ENCODE measurements at places on chromosomes 7 and 10.

DNA sequence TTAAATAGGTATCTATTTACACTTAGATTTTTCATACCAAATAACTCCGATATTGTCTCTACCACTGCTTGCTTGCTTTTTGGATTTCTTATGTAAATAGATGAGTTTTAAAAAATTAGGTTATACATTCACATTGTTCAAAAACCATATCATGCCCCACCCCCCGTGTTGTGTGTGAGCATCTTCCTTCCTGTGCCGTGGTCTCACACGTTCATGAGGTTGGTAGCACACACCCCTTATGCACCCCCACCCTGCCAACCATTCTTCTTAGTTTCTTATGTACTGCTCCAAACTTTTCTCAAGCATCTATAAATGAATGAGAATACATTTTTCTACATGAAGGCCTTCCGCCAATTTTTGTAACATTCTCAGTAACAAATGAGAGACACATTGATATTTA is 115.6 kb downstream of the FANK1 start:
- no peak for DNase-seq

DNA sequence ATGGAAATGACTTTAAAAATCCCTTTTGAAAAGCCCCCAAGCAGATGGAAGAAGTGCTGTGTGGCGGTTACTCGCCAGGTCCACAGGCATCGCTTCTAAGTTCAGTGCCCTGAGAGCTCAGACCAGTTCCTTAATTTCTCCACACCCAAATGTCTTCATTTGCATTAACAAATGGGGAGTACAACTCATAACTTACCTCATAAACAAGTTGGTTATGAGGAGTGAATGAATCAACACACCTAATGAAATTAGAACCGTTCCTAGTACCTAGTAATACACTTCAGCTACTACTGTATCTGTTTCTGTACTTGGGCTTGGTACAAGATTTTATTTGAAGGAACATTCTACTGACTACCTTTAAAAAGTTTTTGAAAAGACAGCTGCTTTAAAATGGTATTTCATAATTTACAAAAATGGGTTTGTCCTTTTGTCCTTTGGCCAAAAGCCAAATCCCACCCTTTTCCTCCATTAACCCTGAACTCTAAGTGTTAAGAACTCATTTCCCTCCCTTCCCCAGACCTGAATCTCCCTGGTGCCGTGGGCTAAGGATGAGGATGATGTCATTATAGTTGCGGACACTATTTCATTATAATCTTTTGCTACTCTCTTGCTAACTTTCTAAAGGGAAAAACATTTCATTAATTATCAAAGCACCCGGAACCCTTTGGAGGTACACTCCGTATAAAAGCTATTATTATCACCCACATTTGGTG is 221.5 kb upstream of the CELF2 start:
- no peak for DNase-seq

DNA sequence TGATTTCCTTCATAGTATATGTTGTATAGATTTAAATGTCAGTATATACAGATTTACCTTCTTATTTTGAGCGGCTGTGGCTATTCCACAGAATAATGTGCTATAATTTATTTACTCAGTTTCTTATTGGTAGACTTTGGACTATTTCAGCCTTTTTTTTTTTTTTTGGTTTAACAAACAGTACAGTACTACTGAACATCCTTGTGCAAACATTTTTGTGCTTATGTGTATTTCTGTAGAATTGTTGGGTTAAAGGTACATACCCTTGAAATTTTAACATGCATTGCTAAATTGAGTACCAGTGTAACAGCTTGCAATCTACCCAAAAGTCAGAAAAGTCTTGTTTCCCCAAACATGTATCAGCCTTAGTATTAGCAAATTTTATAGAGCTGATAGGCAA is 68.8 kb downstream of the HHEX start:
- no peak for DNase-seq

DNA sequence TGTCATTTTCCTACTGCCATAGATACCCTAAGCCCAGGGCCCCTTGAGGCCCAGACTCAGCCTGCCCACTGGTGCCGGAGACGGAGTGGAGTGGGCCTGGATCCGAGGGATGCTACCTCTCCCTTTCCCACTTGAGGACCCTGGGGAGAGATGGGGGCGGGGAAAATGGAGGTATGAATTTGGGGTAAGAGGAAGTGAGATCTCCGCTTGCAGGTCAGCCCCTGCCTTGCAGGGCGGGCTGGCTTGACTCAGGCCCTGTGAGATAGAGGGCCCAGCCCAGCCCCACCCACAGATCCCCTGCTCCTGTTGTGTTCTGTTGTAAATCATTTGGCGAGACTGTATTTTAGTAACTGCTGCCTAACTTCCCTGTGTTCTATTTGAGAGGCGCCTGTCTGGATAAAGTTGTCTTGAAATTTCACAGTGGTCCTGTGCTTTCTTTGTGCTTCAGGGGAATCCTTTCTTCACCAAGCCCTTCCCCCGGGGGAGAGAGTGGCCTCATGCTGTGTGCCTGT is 13.2 kb downstream of the YKT6 start:
- no peak for DNase-seq

DNA sequence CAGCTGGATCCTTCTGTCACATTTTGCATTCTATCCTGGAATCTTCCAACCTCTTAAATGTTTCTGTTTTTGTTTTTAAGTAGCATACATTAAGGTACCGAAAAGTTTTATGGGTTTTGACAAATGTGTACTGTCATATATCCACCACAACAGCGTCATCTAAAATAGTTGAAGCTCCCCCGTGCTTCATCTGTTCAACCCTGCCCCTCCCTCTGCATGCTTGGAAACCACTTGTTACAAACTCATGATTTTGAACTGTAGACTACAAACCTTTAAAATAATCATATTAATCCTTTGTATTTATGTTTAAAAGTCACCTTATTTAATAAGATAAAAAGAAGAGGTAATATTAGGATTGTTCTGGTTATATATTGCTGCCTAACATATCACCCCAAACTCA is 182.8 kb upstream of the SMIM30 start:
- DNase-seq: no peak

- DNase-seq: no peak
Measured at GRCh38 chr10:63200431-63200830, 67.3 kb downstream of the NRBF2 start.

- no peak for DNase-seq
Measured at GRCh38 chr10:91146146-91146545, 74.3 kb upstream of the PCGF5 start.

- no peak for DNase-seq
Measured at GRCh38 chr7:35555386-35555785, 139.5 kb downstream of the HERPUD2 start.

DNA sequence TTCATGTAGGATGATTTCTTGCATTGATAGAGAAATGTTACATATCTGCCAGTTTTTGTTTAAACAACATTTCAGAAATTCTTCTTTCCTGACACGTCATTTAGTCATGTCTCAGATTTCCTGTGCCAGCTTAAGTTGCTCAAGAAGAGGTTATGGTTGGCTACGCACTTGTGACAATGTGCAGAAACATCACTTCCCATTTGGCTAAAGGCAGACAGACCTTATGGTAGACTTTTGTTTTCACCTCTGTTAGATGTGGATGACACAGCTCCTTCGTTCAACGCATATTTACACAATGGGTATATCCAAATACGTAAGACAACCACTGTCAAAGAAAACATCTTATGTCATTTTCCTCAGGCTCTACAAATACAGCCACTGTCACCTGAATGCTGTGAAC is 125.8 kb downstream of the DOCK4 start:
- DNase-seq: no peak

DNA sequence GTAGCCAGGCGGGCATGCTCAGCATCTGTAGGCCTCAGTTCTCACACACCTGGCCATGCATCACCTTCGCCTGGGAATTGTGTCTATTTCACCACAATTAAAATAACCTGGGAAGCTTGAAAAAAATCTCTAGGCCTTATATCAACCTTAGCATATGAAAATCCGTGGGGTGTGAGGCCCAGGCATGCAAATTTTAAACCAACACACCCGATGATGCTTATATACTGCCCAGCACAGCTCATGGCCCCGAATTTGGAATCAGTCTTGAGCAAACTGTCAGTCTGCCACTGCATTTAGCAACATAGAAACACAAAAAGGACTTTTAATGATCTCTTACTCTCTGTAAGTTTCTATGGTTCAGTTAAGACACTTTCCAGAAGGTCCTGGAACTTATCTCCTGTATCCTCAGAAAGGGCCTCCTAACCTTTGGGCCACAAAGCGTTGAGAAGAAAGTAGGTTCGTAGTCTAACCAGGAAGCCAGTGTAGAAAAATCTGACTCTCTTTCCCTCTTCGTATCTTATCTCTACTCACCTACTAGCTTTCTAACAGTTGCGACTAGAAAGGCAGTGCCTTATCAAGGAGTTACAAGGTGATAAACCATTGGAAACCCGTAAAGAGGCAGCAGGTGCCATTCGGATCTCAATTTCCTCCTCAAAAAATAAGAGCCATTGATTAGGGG is 12.0 kb upstream of the DMBT1 start:
- DNase-seq: no peak

DNA sequence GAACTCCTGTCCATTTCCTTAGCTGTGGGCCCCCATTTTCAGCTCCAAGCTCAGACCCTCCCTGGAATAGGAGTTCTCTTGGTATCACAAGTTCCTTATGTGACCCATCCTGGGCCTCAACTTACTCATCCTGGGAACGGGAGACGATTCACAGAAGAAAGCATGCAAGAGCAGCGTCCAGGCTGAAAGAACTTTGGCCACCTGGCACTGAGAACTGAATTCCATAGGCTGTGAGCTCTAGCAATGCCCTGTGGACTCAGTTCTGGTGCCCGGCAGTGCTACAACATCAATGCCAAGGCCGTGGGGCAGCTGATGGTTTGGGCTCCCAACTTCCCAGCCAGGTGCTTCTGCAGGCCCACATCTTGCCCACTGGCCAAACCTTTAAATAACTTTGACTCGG is 3.9 kb upstream of the CUEDC2 start:
- no peak for DNase-seq

GRCh38 chr7:3722396-3722922 is 421.4 kb downstream of the SDK1 start:
- DNase-seq: no peak

DNA sequence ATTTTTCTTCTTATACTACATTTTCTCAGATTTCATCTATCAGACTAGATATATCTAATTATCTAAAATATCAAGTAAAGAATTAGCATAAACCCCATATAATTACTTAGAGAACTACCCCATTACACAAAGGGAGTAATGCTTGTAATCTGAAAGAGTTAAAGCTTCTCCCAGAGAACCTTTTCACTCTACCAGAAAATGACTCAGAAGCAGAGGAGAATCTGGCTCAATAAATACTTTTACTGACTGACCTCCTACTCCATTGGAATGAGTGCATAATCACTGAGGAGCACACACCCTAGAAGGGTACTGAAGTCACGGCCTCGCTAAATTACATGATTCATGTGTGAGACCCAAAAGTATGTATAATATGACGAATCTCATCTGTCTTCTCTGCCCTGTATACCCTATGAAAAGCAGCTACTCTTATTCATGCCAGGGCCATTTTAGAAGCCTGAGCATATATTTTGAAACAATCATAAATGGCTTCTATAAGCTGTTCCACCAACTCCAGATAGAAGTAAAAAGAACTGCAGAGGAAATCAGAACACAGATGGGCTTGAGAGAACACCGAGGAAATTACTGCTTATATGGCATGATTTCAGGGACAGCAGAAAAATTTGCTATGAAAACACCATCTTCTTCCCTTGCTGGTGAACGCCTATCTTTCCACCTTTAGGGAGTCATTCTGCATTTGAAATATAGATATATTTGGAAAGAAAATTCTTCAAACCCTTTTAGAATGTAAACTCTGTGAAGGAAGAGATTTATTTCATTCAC is 32.7 kb downstream of the DNMBP start:
- DNase-seq: no peak

DNA sequence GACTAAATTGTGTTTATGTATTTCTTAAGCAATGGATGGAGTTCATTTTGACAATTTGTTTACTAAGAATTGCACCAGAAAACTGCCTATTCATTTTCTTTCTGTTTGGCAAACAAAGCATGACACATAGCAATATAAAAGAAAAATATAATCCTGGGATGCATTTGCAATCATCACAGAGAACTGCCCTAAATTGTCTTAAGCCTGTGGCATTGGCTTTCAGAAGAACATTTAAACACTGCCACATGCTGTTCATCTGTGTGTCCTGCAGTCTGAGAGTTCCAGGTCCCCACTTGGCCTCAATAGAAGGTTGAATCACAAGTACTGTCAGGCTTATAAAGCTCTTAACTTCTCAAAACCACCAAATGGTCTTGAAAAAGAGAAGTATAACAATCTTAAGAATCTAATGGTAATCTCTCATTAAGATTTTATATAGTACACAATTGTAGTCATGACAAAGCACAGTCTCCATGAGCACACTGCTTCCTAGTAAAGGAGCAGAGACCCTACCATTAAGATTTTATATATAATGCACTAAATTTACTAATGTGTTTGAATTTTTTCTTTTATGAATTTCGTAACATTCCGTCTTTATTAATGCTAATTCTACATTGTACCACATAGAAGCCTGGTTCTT is 29.9 kb downstream of the RNLS start:
- DNase-seq: peak; percentile 14

DNA sequence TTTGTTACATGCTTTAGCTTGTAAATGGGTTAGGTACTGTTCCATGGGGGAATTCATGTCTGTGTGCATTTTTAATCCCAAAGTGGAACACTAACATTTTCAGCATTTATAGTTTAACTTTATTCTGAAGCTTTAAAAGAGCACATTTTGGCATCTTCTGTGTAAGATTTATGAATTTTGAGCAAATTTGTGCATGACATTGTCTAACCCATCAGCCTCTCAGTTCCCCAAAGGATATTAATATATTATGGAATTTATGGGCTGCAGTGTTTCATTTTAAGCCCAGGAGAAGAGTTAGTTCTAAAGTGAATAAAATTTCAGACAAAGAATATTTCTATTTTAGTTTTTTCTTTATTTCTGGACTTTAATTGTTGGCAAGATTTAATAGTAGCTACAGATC is 421.4 kb downstream of the PLXDC2 start:
- DNase-seq: no peak

DNA sequence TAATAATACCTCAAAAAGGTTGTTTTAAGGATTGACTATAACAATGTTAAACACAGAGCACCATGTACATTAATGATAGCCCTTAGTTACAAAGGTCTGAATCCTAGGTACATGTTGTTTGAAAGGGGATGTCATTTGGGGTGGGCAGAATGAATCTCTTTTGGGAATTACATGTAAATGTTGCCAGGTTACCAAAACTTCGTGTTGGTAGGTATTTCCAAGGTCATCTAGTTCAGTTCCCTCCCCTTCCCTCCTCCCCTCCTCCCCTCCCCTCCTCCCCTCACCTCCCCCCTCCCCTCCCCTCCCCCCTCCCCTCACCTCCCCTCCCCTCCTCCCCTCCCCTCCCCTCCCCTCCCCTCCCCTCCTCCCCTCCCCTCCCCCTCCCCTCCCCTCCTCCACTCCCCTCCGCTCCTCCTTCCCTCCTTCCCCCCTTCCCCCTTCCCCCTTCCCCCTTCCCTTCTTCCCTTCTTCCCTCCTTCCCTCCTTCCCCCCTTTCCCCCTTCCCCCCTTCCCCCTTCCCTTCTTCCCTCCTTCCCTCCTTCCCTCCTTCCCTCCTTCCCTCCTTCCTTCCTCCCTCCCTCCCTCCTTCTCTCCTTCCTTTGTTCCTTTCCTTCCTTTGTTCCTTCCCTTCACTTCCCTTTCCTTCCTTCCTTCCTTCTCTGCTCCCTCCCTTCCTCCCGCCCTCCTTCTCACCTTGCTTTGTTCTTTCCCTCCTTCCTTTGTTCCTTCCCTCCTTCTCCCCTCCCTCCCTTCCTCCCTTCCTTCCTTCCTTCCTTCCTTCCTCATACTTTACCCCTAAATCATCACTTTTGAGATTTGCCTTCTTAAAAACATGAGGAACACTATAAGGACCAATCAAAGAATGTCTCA is 8.1 kb downstream of the VTI1A start:
- no peak for DNase-seq

- no peak for DNase-seq
Measured at GRCh38 chr10:173741-174140, 38.5 kb downstream of the ZMYND11 start.
